ENCODE measurements at places on chromosomes 12 and 14. TPM values are rescaled to one million over a fixed set of nuclear protein-coding genes. Genes with fewer than 3 reads are reported as not detected.

RNASE3 gene
- total RNA-seq = not detected

LLPH gene
- total RNA-seq = 50.7 TPM

FOXG1 gene
- 0.17 TPM for total RNA-seq

RPL10L gene
- total RNA-seq = not detected

KLRK1 gene
- 0.09 TPM for total RNA-seq

GPR68 gene
- total RNA-seq = 0.12 TPM

RERG gene
- total RNA-seq = 0.22 TPM

ZC3H14 gene
- total RNA-seq = 65.4 TPM

OR6C2 gene
- total RNA-seq = not detected

DPPA3 gene
- total RNA-seq = not detected

NANOG gene
- not detected for total RNA-seq

ST8SIA1 gene
- total RNA-seq = not detected

NGDN gene
- 74.4 TPM for total RNA-seq

FAM234B gene
- 4.3 TPM for total RNA-seq

AICDA gene
- not detected for total RNA-seq

ZNF410 gene
- 56.6 TPM for total RNA-seq

DAO gene
- total RNA-seq = not detected

SPTB gene
- 1.1 TPM for total RNA-seq

C12orf76 gene
- 5.8 TPM for total RNA-seq

GALNT9 gene
- 6.8 TPM for total RNA-seq

SERPINA10 gene
- total RNA-seq = not detected

TMEM179 gene
- 0.35 TPM for total RNA-seq

ENDOU gene
- total RNA-seq = not detected

CDC42BPB gene
- 66.6 TPM for total RNA-seq

GSG1 gene
- 0.27 TPM for total RNA-seq

SERPINA6 gene
- 0.74 TPM for total RNA-seq

SLC6A13 gene
- total RNA-seq = 0.11 TPM

Data from A549 treated with RU486 at 1 μM for 4 hours (cell line).